ENCODE measurements at places on chromosomes 2 and 18.

DNA sequence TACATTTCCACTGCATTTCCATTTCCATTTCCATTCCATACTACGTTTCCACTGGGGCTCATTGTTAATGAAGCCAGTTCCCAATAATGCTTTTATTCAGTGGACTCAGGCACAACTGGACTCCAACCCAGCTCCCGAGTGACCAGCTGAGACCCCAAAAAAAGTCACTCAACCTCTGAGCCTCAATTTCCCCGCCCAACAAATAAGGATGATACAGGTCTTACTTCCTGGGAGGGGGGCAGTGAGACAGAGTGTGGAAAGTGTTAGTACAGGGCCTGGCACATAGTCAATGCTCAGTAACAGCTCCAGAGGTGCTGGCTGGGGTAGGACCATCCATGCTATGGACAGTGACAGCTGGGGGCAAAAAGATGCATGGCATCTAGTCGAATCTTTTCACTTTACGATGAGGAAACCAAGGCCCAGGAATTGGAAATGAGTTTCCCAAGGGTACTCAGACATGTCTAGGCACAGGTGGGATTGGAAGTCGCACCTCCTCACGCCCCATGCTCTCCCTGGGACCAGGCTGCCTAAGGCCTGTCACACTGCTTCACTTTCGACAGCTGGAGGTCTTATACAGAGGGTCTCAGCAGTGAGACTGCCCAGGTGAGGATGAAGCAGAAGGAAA is 226.5 kb downstream of the ANAPC1 start:
- no peak for DNase-seq

DNA sequence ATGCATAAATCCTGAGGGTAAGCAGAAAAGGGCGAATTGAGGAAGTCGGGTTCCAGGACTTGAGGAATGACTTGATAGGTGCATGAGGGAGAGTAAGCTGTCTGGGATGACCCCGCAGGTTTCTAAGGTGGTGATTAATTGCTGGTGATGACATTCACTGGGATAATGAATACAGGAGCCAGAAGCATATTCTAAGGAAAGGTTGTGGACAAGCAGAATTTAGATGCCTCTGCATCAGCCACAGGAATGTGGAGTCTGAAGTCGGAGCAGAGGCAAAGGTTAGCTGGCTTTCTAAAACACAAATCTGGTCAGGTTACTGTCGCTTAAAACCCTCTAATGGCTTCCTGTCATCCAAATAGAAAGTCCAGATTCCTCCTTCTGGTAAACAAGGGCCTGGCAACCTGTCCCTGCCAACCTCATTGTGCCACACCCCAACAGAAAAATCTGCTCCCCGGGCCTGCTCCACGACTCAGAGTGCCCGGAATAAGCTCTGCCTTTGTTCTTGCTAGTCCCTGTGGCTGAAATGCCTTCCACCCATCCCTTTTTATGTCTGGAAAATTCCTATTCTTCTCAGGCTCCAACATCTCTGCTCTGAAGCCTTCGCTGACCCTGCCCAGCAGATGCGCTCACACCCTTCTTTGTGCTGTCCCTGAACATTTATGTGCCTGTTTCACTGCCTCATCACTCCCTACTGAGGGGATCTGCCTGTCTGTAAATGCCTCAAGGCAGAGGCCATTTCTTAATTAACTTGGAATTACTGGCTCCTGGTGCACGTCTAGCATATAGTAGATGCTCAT is 11.3 kb upstream of the TMEM214 start:
- peak; percentile 40 for DNase-seq

DNA sequence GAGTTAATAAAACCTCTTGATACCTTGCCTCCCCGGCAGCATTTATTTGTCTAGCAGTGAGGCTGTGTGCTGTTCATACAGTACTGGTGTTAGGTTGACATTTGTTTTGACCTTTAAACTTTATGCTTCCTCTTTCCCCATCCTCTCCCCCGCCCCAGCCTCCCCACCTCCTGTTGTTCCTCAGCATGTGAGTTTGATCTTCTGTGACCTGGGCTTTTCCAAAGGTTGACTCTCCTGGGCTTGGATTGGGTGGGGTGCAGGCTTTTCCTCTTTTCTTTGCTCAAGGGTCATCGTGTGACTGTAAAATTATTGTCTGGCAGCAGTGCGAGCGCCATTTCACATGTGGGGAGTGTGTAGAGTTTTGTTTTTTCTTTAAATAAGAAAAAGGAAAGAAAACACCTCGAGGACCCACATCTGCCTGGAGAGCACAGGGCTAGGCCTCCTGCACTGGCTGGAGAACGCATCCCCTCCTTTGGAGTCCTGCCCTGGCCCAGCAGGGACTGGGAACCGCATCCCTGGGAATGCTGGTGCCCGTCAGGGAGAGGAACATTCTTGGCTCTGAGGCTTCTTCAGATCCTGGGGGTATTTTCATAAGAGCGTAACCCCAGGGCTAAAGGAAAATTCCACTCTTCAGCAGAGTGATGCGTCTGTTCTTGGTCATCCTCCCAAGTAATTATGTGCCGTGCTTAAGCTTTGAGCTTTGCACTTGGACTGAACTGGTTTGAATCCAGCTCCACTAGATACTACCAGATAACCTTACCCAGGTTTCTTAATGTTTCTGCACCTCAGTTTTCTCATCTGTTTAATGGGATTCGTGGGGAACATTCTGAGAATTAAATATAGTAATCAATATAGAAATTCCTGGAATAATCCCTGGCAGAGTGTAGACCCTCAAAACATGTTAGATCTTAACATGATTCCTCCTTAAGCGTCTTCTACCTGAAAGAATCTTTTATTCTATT is 91.5 kb downstream of the SETBP1 start:
- DNase-seq = no peak

DNA sequence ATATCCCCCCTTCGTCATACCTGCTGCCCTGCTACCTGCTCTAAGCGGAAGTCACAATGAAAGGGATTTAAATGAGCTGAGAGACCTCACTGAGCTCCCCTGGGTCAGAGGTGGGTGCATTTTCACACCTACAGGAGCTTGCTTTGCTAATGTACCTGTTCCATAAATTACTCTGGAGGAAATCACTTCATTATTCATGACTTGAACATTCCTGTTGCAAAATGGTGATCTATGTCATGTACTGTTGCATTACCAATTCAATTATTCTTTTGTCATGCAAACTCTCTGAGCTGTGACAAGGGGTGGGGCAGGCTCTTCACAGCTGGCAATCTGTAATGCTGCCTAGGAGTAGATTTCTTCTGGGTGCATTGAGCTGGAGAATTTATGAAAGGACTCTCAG is 761.3 kb downstream of the TSN start:
- no peak for DNase-seq

GRCh38 chr2:72980535-72981217 is 63.4 kb downstream of the EMX1 start:
- DNase-seq = peak; percentile 54

DNA sequence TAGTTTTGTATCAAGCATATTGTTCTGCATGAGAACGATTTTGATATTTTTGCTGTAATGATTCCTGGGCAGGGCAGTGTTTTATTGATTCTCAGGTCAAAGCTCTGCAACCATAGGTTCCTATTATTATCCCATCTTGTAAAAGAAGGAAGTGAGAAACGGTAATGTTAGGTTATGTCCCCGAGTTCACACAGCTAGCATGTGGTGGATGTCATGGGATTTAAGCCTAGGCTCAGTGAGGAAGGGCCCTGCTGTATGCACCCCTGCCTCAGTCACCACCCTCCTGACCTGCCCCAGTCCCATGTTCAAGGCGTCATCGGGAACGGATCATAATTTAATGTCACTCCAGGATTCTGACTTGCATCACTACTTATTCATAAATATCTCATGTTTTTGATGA is 10.7 kb downstream of the ACP1 start:
- DNase-seq = no peak

All from AG10803 (cell line).